ENCODE measurements at places on chromosomes 1 and 21. TPM values are rescaled to one million over a fixed set of nuclear protein-coding genes. Genes with fewer than 3 reads are reported as not detected.

The CASQ2 gene
- total RNA-seq: not detected

The CNR2 gene
- total RNA-seq: not detected

The IL6R gene
- 13.5 TPM for total RNA-seq

The C8A gene
- total RNA-seq: not detected

The AK5 gene
- total RNA-seq: not detected

The GPR89B gene
- total RNA-seq: 11.2 TPM

The TMIGD3 gene
- total RNA-seq: not detected

The SLC22A15 gene
- 8.8 TPM for total RNA-seq

The OR2G6 gene
- total RNA-seq: not detected

The TXNDC12 gene
- 38.7 TPM for total RNA-seq

The SPRR2B gene
- not detected for total RNA-seq

The AKNAD1 gene
- not detected for total RNA-seq

The DMBX1 gene
- total RNA-seq: not detected

The FOXO6 gene
- total RNA-seq: 2.3 TPM

The FCRLB gene
- total RNA-seq: not detected

The S100A7 gene
- not detected for total RNA-seq

The HOOK1 gene
- 17.1 TPM for total RNA-seq

The CD52 gene
- total RNA-seq: not detected

The RPE65 gene
- not detected for total RNA-seq

The TRIM46 gene
- total RNA-seq: not detected

The COL6A2 gene
- total RNA-seq: 72.1 TPM

The CHD1L gene
- total RNA-seq: 21.5 TPM

The DENND2C gene
- total RNA-seq: 3.0 TPM

The LRRC52 gene
- total RNA-seq: not detected

The DEPDC1 gene
- total RNA-seq: not detected

The RASSF5 gene
- 35.9 TPM for total RNA-seq

The CHI3L1 gene
- total RNA-seq: 8.2 TPM

The PTAFR gene
- 2.3 TPM for total RNA-seq

The DNASE2B gene
- total RNA-seq: not detected

The PMF1 gene
- 43.1 TPM for total RNA-seq

The ARHGEF2 gene
- 32.6 TPM for total RNA-seq

The LAMC2 gene
- total RNA-seq: 3.6 TPM
